ENCODE measurements at places on chromosomes 3 and 15. TPM values are rescaled to one million over a fixed set of nuclear protein-coding genes. Genes with fewer than 3 reads are reported as not detected.

EIF1B gene
- total RNA-seq, result 31.2 TPM

TTC21A gene
- 5.9 TPM for total RNA-seq

MYO5C gene
- 71.3 TPM for total RNA-seq

CRABP1 gene
- not detected for total RNA-seq

GRCh38 chr3:143658861-143659260 is 189.4 kb downstream of the SLC9A9 start:
- H3K27me3 ChIP-seq, result no peaks in the 10 kb centered on the region
- no peaks in the 10 kb centered on the region for H3K36me3 ChIP-seq
- DNase-seq, result no peak
- H3K27ac ChIP-seq, result no peak overlapping the region
- no peak overlapping the region for H3K4me3 ChIP-seq

Data from breast epithelium (tissue), 4 donors.